ENCODE measurements at places on chromosomes 3 and 15.

- no peak for DNase-seq
Measured at GRCh38 chr3:108054935-108055334, 35.9 kb downstream of the CD47 start.

- DNase-seq: no peak
Measured at GRCh38 chr15:45762726-45763125, 127.9 kb downstream of the SQOR start.

DNA sequence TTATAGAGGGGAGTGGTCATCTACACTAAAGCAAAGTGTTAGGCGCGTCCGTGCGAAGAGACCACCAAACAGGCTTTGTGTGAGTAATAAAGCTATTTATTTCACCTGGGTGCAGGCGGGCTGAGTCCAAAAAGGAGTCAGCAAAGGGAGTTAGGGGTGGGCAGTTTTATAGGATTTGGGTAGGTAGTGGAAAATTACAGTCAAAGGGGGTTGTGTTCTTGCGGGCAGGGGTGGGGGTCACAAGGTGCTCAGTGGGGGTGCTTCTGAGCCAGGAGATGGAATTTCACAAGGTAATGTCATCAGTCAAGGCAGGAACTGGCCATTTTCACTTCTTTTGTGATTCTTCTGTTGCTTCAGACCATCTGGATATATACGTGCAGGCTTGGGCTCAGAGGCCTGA, 47.1 kb downstream of the OIP5 start:
- DNase-seq: no peak

DNA sequence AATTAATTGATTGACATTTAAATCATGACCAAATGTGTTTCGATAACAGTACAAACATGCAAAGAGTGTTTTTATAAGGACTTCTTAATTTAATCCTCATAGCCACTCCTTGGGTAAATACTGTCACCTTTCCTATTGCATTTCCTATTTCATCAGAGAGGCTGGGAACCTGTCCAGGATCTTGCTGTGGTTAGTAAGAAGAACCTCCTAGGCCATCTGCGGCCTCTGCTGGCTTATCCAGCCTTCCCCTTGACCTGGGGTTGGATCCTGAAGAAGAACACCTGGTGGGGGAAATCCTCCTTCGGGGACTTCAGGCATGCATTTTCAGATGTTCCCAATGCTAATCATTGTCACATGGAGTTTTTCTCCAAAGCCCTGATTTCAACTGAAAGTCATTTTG, 25.5 kb downstream of the GLDN start:
- no peak for DNase-seq

- no peak for DNase-seq
Measured at GRCh38 chr3:47865192-47865591, 62.3 kb downstream of the DHX30 start.

DNA sequence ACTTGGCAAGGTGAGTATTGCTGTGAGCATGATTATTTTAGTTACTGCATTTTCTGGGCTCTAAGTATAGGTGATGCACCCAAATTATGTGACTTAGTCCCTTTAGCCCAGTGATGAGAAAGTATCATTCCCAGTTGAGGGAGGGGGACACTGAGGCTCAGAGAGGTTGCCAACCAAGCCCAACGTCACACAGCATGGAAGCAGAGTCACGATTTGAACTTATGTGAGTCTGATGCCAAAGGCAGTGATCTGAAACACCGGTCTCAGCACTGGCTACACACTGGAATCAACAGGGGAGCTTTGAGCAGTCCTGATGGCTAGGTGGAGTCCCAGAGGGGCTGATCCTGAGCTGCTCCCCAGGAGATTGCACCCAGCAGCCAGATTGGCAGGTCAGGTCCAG, 39.5 kb upstream of the SLC6A6 start:
- no peak for DNase-seq

DNA sequence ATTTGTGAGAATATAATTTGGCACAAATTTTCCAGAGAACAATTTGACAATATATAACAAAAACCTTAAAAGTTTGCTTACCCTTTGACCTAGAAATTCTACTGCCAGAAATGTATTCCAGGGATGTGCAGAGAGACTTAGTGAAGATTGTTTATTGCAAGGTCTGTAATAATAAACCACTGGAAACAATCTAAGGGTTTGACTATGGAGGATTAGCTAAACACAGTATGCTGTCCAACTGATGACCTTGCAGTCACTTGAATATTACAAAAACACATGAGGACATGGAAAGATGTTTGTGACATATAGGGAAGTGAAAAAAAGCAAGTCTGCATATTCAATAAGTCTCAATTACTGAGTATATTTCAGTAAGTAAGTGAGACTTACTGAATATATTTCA, 48.1 kb upstream of the CDV3 start:
- no peak for DNase-seq

DNA sequence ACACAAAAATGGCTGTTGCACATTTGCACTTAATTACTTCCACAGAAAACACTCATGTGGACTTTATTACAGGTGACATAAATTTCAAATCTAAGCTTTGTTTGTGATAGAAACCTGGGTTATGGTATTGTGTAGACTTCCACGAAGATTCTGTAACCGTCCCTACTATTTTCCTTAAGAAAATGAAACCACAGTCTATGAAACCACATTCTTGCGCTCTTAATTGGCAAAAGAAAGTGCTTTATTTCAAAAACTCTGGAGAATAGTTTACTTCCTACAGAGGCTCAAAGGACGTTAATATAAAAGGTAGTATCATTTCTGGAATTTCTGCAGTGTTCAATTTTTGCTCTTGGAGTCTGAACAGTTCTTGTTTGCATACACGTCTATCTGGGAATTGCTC, 123.4 kb downstream of the TIGIT start:
- DNase-seq: no peak

DNA sequence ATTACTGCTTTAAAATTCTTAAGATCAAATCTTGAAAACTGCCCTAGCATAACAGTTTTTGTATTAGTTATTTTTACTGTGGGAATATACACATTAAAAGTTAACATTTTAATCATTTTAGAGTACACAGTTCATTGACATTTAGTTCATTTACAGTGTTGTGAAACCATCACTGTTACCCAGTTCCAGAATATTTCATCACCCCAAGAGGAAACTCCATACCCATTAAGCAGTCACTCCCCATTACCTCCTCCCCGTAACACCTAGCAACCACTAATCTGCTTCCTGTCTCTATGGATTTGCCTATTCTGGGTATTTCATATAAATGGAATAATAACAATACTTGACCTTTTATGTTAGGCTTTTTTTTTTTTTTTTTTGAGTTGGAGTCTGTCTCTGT, 164.1 kb upstream of the LRRFIP2 start:
- DNase-seq: no peak

DNA sequence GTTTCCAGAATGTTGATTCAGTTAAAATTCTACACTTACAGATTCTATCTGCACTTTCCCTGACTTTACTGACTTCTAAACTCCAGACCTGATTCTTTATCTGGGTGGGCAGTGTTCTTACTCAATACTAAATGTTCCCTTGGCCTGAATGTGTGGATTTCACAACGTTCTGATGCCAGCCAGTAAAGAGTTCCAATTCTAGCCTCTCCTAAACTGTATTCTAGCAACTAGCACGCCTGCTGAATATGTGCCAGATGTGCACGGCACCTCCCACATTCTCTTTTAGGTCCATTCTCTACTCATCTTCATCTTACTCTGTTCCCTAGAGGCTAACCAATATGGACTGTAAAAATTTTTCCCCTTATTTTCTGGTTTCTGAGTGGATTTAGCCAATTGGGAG, 479.5 kb upstream of the AGTR1 start:
- no peak for DNase-seq

DNA sequence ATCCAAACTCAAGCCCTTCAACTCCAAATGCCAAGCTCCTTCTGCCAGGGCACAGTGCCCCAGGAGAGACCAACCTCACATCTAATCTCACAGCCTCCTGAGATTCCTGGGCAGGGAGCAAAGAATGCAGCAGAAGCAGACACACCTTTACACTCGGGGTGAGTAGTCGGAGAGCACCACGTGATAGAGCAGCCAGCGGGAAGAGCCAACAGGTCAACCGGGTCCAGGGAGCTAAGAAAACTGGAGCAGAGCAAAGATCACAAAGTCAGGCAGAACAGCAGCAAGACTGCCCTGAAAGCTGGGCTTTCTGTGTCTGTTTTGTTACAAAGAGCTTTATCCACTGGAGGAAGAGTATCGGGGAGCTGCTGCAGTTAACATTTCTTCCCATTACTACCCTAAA, 4.2 kb downstream of the B3GALNT1 start:
- no peak for DNase-seq

DNA sequence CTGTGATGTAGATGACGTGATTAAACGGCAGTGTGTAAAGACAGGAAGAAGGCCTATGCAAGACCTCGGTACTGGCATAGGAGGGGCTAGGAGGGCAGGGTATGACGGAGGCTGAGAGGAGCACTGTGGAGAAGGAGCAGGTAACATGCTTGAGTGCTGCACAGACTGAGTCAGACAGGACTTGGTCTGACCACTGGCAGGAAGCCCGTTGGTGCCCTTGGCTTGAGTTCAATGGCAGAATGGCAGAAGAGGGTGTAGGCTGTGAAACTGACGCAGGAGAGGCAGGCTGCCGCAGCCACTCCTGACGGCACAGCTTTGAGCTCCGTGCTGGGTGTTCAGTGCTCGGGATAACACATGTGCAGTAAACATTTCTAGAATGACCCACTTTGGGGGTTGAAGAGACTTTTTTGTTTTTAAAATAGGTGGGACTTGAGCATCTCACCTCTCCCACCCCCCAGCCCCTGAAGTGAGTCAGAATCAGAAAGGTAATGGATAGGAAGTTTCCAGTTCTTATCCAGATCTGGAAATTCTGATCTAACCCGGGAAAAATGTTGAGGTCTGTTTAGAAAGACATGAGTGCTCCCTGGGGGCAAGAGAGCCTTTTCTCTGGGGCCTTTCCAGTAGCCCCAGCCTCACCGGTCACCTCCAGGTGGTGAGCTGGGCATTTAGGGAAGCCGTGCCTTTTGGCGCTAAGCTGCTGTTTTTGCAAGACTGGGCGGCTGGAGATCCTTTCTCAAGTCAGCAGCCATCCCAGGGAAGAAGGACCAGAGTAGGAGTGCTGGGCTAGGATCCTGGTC, 126.4 kb downstream of the RPLP1 start:
- DNase-seq: no peak

DNA sequence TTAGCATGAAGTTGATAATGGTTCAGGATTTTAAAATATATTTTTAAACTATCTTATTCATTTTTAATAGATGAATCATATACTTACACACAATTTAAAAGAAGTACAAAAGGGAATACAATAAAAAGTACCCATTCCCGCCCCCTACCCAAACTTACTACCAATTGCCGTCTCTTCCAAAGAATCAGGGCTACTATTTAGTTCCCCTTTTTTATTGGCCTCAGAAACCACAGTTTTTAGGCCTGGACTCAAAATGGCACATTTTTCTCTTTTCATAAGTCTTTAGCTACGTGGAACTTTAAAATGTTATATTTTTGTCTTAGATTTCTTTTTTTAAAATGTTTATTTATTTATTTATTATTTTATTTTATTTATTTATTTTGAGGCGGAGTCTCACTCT, 18.0 kb downstream of the LRRK1 start:
- DNase-seq: no peak

DNA sequence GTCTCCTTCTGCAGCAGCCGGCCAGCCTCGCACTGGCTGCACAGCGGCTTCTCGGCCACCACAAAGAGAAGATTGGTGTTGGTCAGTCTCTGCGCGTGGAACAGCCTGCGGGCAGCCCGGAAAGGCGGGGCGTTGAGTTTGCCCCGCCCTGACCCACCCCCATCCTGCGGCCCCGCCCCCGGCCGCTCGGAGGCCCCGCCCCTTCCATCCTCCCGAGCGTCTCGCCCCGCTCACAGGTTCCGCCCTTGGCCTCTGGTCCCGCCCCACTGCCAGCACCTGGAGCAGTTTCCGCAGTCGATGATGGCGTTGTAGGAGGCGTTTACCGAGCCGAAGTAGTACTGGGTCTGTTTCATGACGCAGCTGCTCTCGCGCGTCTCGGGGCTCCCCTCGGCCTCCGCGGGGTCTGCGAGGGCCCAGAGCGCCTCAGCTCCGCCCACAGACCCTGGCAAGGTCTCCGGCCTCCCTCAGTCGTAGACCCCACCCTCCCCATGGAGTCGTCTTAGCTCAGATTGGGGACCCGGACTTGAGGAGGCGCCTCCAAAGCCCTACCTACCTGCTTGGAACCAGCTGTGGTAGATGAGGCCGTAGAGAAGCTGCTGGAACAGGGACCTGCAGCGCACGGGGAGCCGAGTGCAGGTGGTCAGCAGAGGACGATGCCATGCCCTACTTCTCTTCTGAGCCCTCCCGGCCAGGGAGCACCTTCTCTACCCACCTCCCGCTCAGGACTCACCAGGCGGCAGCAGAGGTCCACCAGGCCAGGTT, 5.9 kb upstream of the TMEM115 start:
- DNase-seq: peak; percentile 97

GRCh38 chr3:56121716-56122115, 346.6 kb downstream of the ERC2 start:
- no peak for DNase-seq

DNA sequence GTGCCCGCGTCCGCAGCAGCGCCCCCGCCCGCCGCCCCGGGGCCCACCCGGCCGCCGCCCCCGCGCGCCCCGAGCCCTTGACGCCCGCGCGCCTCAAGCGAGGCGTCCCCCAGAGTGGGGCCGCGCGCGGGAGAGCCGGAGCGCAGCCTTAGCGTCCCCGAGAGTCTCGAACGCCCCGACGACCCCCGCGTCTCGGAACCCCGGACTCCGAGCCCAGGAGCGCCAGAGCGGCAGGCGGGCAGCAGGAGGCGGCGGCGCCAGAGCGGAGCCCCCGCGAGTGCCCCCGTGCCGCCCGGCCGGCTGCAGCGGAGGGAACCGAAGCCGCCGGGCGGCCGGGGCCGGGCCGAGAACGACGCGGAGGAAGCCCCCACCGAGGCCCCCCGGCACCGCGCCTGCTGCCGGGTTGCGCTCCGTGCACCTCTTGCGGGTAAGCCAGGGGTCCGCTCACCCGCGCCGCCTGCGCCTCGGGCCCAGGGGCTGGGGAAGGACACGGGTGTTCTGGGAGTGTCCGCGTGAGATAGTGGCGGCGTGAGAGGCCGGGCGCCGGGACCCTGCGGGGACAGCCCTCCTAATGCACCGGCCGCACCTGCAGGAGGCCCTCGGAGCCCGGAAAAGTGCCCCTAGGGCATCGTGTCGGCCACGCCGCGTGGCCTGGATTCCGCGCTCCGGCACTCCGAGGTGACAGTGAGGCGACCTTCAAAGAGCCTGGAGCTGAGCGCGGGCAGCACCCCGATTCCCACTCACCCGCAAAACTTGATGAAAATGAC, 52.0 kb upstream of the ULK4 start:
- peak; percentile 45 for DNase-seq

GRCh38 chr3:103048068-103048722, 613.4 kb downstream of the ZPLD1 start:
- no peak for DNase-seq

GRCh38 chr15:24878153-24878552, 76.6 kb upstream of the SNRPN start:
- no peak for DNase-seq

Data from CD4-positive, alpha-beta T cell treated with Interleukin-6 for 4 hours (primary cell).